ENCODE measurements at places on chromosomes 13 and 19. TPM values are rescaled to one million over a fixed set of nuclear protein-coding genes. Genes with fewer than 3 reads are reported as not detected.
A peak's percentile ranks its signal among the peaks of the same experiment; 100 is the strongest.

GRCh38 chr19:13726323-13726722 lies 38.0 kb upstream of the MRI1 start:
- no peak for DNase-seq
- H3K36me3 ChIP-seq, result no peaks in the 10 kb centered on the region
- H3K4me1 ChIP-seq, result peaks cover 11% of the 10 kb centered on the region

DNA sequence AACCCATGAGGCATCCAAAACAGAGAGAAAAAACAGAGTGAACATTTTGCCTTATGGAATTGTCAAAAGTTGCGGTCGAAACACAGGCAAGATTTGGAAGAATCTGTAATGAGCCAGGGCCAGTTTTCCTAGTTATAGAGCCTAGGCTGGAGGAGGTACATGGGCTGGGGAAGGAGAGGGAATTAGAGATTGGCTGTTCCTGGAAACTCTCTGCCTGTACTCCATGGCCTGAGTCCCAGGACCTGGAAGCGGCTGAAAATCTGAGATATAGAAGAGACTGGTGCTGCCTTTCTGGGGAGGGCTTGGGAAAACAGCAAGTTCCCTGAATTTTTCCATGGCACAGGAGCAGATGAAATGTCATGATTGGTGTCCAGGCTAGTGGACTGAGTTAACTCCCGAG lies 122.8 kb upstream of the KLF12 start:
- no peak for DNase-seq
- H3K4me1 ChIP-seq, result peaks cover 79% of the 10 kb centered on the region
- no peaks in the 10 kb centered on the region for H3K36me3 ChIP-seq
- no peaks in the 10 kb centered on the region for H3K27me3 ChIP-seq

IL4I1 gene
- polyA plus RNA-seq, result 9.4 TPM

- DNase-seq, result peak; percentile 65
- H3K4me1 ChIP-seq, result no peaks in the 10 kb centered on the region
- peak within 1 kb of the TSS; percentile 32 for H3K4me3 ChIP-seq
- no peaks in the 10 kb centered on the region for H3K27me3 ChIP-seq
- H3K27ac ChIP-seq, result peak within 1 kb of the TSS; percentile 19
Observed at GRCh38 chr19:51887522-51888498, at the start of gene ZNF577. ZNF577 (minus strand) TSS chr19:51887951; CDS start chr19:51880382, 7,569 bp downstream.

- H3K27me3 ChIP-seq, result no peaks in the 10 kb centered on the region
- no peak for DNase-seq
- peaks cover 12% of the 10 kb centered on the region for H3K4me1 ChIP-seq
Observed at GRCh38 chr19:6458695-6459261, 814 bp downstream of the SLC25A23 start.

DNA sequence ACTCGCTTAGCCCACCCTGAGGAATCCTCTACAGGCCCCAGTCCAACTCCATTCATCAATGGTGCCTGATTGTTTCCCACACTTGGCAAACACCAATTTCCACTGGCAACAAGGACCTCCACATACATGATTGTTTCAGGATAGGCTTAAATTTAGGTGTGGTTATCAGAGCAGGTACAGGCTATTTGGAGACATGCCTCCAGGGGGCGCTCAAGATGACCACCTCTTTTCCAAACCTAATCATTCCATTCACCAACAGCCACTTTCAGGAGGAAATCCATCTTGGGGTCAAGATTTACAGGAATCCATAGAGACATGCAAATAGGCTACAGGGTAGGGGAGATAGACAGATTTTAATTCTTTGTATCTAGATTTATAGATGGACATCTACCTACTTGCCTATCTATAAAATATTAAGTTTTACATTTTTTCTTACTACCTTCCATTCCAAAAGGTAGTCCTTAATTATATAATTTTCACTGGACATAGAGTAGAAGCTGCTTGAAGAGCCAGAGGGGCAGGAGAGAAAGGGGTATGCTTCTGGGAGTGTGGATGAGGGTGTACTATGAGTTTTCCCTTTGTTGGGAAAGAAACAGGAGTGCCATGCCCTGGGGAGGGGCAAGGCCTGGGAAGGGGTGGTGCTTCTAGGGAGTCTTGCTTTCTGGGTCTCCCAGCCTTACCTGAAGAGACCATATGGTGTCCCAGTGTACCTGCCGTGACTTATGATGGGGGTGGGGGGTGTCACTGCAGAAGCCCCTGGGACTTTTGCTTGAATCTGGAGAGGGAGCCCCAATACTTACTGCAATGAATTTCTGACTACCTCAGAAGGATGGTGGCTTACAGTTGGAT lies 14.1 kb upstream of the PCDH8 start:
- H3K36me3 ChIP-seq, result no peaks in the 10 kb centered on the region
- H3K4me3 ChIP-seq, result no peak overlapping the region
- DNase-seq, result no peak
- H3K4me1 ChIP-seq, result no peaks in the 10 kb centered on the region
- H3K27me3 ChIP-seq, result no peaks in the 10 kb centered on the region

DNA sequence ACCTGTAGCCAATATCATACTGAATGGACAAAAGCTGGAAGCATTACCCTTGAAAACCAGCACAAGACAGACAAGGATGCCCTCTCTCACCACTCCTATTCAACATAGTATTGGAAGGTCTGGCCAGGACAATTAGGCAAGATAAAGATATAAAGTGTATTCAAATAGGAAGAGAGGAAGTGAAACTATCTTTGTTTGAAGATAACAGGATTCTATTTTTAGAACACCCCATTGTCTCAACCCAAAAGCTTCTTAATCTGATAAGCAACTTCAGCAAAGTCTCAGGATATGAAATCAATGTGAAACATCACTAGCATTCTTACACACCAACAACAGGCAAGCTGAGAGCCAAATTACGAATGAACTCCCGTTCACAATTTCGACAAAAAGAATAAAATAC lies 17.8 kb upstream of the CCNA1 start:
- no peak overlapping the region for H3K4me3 ChIP-seq
- no peak for DNase-seq
- no peaks in the 10 kb centered on the region for H3K36me3 ChIP-seq

- no peaks in the 10 kb centered on the region for H3K27me3 ChIP-seq
- H3K4me3 ChIP-seq, result no peak overlapping the region
- H3K27ac ChIP-seq, result no peak overlapping the region
- DNase-seq, result no peak
- H3K4me1 ChIP-seq, result no peaks in the 10 kb centered on the region
Observed at GRCh38 chr13:37766502-37766901, 103.1 kb downstream of the TRPC4 start.

RFPL4AL1 gene
- polyA plus RNA-seq, result not detected

DNA sequence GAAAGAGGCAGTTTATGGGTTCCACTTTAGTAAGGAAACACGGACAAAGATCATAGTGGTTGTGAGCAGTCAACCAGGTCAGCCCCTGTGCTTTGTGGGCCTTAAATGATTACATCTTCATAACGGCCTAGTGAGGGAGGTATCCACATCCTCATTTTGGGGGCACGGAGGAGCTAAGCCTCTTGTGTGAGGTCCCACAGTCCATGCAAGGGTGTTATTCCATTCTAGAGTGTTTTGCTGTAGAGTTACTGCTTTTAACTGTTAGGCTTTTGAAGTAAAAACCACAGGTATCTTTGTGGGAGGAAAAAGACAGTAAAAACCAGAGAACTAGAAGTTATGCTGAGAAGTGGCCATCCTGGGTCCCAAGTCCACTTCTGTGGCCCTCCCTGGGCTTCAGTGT lies 4.0 kb downstream of the NOP53 start:
- no peak overlapping the region for H3K27ac ChIP-seq
- no peaks in the 10 kb centered on the region for H3K27me3 ChIP-seq
- peaks cover 40% of the 10 kb centered on the region for H3K4me1 ChIP-seq

CEACAM4 gene
- polyA plus RNA-seq, result not detected

CYP4F8 gene
- polyA plus RNA-seq, result not detected

SERP2 gene
- polyA plus RNA-seq, result not detected

GRCh38 chr19:38255383-38256014 lies 675 bp downstream of the PPP1R14A start:
- no peaks in the 10 kb centered on the region for H3K4me1 ChIP-seq
- DNase-seq, result no peak
- H3K27me3 ChIP-seq, result no peaks in the 10 kb centered on the region
- no peaks in the 10 kb centered on the region for H3K36me3 ChIP-seq
- no peak overlapping the region for H3K27ac ChIP-seq
- no peak overlapping the region for H3K4me3 ChIP-seq

Data from CD4-positive, alpha-beta memory T cell (primary cell).